ENCODE measurements at places on chromosomes 6 and 20. TPM values are rescaled to one million over a fixed set of nuclear protein-coding genes. Genes with fewer than 3 reads are reported as not detected.

CRISP3 gene
- not detected for total RNA-seq

RAB44 gene
- total RNA-seq, result not detected

GRCh38 chr6:143213859-143214376 lies 153.2 kb downstream of the AIG1 start:
- no peak for DNase-seq

GRCh38 chr20:1979106-1979778 lies 14.6 kb downstream of the PDYN start:
- no peak for DNase-seq

DNA sequence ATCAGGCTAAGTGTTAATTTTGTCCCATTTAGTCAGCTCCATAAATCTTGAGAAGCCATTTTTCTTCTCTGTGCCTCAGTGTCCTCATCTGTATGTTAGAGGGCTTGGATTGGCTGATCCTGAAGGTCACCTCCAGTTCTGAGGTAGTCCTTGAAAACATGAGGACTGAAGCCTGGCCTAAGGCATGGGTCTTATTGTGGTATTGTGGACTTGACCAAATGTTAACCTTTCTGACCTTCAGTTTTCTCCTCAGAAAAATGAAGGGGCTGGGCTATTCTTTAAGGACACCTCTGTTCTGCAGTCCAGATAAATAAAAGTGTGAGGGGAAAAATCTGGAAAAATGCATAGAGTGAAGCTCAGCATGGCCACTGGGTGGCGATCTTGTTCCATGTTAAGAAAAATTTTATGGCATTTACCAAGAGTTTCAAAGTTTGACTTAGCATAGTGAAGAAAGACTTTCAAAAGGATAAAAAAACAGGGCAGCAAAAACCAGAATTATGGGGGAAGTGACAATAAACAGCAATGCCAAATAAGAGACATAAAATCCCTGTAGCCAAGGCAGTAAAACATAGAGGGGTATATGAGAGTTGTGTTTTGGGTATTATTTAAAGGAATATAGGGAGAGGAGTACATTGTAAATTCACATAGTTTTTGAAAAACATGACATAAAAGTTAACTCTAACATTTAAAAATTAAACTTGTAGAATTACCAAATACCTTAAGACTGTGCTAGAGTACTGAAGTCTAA lies 13.2 kb upstream of the TFB1M start:
- DNase-seq, result peak; percentile 67

DNA sequence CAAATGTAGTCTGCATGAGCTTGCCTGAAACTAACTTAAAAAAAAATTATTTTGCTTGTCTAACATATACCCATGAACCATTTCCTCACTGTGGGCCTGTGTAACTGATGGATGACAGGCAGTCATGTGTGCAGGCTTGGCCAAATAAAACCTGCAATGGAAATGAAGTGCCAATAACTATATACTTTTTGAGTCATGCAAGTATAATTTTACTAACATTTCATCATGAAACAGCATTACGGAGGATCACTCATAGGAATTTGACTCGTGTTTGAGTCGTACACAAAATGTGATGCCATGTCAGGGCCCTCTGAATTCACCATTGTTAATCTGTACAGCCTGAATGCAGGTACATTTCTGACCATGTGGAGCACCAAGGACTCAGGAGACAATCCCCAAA lies 46.6 kb downstream of the HDDC2 start:
- no peak for DNase-seq

DNA sequence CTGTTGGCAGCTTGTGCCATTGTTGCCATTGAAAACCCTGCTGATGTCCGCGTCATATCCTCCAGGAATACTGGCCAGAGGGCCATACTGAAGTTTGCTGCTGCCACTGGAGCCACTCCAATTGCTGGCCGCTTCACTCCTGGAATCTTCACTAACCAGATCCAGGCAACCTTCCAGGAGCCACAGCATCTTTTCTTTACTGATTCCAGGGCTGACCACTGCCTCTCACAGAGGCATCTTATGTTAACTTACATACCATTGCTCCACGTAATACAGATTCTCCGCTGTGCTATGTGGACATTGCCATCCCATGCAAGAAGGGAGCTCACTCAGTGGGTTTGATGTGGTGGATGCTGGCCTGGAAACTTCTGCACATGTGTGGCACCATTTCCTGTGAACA lies 221.8 kb upstream of the FAM83B start:
- DNase-seq, result no peak

GRCh38 chr6:113719064-113719463 lies 138.1 kb upstream of the MARCKS start:
- no peak for DNase-seq

CEP85L gene
- 40.3 TPM for total RNA-seq

GRCh38 chr6:92292067-92292466 lies 1127.3 kb downstream of the EPHA7 start:
- DNase-seq, result no peak

DNA sequence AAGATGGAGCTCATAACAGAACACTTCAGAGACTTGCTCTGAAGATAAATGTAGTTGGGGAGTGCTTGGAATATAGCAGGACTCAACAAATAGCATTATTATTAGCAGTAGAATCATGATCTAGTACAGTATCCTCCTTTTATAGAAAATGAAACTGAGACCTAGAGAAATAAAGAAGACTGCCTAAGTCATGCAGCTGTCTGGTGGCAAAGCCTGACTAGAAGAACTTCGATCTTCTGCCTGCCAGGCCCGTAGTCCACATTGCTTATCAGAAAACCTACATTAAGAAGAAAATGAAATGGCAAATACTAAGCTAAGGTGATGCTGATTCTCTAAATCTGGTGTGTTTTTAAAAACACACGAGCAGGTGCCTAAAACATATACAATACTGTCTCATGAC lies 46.4 kb upstream of the DST start:
- DNase-seq, result no peak

SPATS1 gene
- not detected for total RNA-seq
